ENCODE measurements at places on chromosomes 5 and 9. TPM values are rescaled to one million over a fixed set of nuclear protein-coding genes. Genes with fewer than 3 reads are reported as not detected.

DNA sequence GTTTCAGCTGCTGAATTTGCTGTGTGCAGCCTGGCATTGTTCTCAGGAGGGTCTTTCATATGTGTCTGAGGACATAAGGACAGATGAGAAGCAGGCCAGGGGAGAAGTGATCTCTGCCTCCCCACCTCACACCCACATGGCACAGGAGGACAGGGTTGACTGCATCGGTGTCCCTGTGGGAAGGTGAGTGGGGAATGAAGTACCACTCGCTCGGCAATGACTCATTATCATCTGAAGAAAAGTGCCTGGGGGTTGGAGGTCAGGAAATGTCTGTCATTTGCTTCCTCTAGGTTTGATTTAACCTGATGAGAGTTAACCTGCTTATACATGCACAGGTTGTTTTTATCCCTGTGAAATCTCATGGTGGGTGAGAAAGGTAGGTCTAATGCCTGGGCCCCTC, 195.0 kb downstream of the GADD45G start:
- no peak for DNase-seq

GRCh38 chr5:170034231-170034630, 53.9 kb upstream of the INSYN2B start:
- DNase-seq: no peak

Gene LCNL1
- not detected for total RNA-seq

Gene IFNB1
- total RNA-seq: 1.4 TPM

Gene BOD1
- total RNA-seq: 29.2 TPM

Gene AJM1
- 4.3 TPM for total RNA-seq

- no peak for DNase-seq
Measured at GRCh38 chr9:117434566-117434965, 19.7 kb upstream of the ASTN2 start.

- no peak for DNase-seq
Measured at GRCh38 chr9:86718388-86719049, 228.8 kb downstream of the GAS1 start.

- DNase-seq: no peak
Measured at GRCh38 chr5:173016598-173017046, 33.1 kb downstream of the ATP6V0E1 start.

- DNase-seq: no peak
Measured at GRCh38 chr5:163687414-163687813, 182.0 kb downstream of the MAT2B start.

DNA sequence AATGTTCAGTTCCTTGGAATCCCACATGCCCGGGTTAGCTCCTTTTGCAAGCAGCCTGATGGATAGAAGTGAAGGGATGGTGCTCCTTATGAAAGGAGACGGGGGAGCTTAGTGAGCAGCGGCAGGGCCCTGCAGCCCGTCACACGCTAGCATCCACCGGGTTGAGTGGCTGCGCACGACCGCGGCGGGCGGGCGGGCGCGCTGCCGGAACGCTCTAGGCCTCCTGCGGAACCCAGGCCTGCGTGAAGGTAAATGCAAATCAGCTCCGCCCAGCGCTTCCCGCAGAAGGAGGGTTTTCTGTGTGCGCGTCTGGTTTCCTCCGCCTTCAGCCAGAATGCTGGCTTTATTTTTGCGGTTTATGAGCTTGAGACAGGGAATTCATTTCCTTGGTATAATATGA, 19.8 kb downstream of the IL12B start:
- DNase-seq: peak; percentile 67

Gene ANKRD18A
- 7.5 TPM for total RNA-seq

Gene PCDHGA5
- total RNA-seq: 0.09 TPM

Gene GALNT12
- 10.2 TPM for total RNA-seq

Gene LCN10
- total RNA-seq: 1.2 TPM

Gene DDX4
- total RNA-seq: not detected

- no peak for DNase-seq
Measured at GRCh38 chr9:128495296-128495695, 9.2 kb upstream of the GLE1 start.

Gene SOX30
- total RNA-seq: 0.18 TPM

DNA sequence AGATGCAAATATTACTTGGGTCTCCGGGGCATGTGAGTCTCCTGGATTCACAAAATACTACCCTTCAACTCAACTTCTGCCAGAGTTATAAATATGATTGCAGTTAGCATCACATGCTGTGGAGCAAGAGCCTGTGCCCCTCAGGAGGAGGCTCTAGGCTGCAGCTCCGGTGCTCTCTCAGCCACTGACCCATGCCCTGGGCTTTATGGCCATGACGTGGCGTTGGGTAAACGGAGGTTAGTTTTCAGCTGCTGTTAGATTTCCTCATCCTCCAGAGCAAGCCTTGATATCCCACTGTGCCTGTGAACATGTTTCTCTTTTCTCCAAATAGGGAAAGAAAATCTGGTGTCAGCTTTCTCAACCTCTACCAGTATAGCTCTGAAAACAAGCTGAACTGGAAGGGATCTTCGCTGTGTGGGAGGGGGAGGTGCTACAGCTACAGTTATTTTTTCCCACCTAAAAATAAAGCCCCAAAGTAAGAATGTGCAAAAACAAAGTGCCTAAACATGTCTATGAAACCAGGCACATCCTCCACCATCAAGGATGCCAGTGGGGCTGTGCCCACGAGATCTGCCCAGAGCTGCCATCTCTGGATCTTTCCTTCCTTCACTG, 124.4 kb upstream of the GPR151 start:
- no peak for DNase-seq

DNA sequence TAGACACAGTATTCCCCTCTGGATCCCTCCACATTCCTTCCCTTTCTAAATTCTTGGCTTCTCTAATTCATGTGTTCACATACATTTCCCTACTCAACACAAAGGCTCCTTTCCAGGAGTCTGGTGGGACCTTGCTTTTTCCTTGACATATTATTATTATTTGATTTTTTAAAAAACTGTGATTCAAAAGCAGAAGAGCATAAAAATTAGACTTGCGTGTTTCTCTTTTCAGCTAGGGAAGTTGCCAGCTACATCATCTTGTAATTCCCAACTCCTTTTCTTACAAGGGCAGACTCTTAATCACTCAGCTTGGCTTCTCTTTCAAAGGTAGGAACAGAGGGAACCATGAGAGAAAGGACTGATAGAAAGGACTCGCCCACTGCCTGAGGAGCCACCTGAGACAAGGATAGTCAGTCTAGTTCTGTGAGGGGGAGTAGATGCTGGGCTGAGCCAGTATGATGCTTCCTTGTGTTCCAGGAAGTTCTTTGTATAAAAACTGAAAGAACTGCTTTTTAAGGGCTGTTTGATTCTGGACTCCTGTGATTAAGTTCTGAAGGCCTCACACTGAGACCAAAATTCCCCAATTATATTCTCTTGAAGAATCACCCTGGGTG, 51.0 kb upstream of the DPYSL3 start:
- no peak for DNase-seq

Gene FCN2
- total RNA-seq: not detected

DNA sequence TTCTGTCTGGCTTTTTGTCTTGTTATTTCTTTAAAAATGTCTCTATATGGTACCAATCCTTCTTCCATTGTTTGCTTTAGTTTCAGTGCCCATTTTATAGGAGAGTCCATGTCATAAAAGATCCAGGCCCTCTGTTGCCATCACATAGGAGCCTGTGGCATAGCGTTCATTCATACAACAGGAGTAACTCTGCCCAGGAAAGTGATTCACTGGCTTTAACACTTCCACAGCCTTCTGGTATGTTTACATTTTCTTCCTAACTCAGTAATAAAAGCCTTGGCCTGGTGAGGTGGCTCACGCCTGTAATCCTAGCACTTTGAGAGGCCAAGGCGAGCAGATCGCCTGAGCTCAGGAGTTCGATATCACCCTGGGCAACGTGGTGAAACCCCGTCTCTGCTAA, 519.3 kb upstream of the PTGER4 start:
- no peak for DNase-seq
